Uterus (tissue), 4 donors: ENCODE measurements at places on chromosomes 1 and 21. TPM values are rescaled to one million over a fixed set of nuclear protein-coding genes. Genes with fewer than 3 reads are reported as not detected.

GRCh38 chr1:164901031-164901430, 342.0 kb downstream of the PBX1 start:
- no peak for DNase-seq

DNA sequence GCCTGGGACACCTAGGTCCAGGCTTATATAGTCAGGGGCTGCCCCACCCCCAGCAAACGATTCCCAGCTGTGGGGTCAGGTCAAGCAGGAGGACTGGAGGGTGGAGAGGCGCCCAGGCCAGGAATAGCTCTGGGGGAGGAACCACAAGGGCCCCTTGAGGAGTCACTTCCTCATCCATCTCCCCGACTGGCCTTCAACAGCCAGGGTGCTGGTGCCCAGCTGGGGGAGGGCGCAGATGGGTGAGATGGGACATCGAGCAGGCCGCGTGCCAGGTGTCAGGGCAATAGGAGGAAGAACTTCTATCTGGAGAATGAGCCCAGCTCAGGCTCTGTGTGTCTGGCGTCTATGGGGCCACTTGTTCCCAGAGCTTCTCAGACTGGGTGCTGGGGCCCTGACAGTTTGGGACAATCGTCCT, 208 bp upstream of the MYBPH start:
- no peak for DNase-seq

GRCh38 chr1:162327788-162328165, 48.9 kb downstream of the SPATA46 start:
- no peak for DNase-seq

DNA sequence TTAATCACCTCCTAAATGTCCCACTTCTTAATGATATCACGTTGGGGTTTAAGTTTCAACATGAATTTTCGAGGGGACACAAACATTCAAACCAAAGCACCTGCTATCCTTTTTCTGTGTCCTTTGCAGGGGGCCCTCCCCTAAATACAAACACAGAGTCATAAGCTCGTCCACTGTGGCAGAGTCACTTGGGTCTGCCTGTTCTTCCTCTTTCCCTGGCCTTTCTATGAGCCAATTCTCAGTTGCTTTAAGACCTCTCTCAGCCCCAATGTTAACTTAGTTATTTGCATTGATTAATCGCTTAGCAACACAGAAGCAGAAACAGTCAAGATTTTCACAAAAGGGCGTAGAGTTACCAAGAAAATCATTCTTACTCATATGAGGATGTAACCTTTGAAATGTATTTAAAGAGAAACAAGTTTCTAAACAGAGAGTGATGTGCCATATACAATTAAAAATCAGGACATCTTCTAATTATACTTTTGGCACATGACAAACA, 14.9 kb downstream of the APCS start:
- no peak for DNase-seq

GRCh38 chr1:62541048-62541447, 56.3 kb upstream of the ANGPTL3 start:
- no peak for DNase-seq

- DNase-seq: no peak
Measured at GRCh38 chr1:185610954-185611353, 123.2 kb upstream of the HMCN1 start.

- DNase-seq: no peak
Measured at GRCh38 chr1:223667484-223668182, 2.1 kb upstream of the CAPN8 start.

- no peak for DNase-seq
Measured at GRCh38 chr1:226792368-226792767, 53.3 kb upstream of the ITPKB start.

- no peak for DNase-seq
Measured at GRCh38 chr1:115978292-115978941, 2.1 kb downstream of the SLC22A15 start.

DNA sequence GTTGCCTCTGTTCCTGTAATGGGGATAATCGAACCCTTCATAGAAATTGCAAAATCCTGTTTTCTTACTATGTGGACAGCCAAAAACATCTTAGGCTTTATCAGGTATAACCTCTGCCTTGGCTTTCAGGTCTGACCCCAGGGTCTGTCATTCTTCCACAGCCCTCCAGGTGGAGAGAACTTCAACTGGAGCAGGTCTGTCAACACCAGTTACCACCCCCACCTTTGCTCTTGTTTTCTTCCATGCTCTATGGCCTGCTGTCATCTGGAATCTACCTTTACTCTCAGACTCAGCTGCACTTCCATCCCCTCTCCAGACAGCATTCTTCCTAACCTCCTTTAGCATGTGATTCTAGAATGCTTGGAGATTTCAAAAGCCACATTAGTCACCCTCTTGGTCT, 10.4 kb upstream of the GJA9 start:
- DNase-seq: no peak

Gene DDOST
- 126 TPM for total RNA-seq

Gene TRAF5
- 47.6 TPM for total RNA-seq

Gene ITLN2
- not detected for total RNA-seq

Gene CELA2A
- total RNA-seq: not detected

Gene PYGO2
- 10.0 TPM for total RNA-seq
